ENCODE measurements at places on chromosomes 13 and 19. TPM values are rescaled to one million over a fixed set of nuclear protein-coding genes. Genes with fewer than 3 reads are reported as not detected.

DNA sequence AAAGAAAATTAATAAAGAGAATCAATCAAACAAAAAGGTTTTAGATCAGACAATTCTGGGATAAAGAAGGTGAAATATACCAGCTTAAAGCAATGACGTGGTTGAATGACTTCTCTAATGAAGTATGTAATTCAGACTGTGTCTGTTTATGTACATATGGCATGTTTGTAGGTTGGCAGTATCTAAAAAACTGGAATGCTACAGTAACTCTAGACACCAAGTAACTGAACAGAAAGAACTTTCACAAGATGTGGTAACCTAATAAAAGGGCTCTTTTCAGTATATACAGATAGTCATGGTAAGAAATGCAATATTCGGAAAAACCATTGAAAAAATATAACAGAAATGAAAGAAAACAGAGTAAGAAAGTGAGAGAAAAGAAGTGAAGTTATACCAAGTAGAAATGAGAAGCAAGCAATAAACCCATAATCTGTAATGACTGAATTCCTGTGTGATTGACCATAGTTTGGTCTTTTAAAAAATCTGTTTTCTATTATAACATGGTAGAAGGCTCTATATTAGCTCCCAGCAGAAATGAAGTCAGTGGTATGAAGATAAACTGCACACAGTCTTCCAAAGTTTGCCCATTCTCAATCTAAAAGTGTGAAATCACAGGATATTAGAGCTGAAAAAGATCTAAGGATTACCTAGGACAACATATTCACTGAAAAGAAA lies 31.4 kb downstream of the ELF1 start:
- no peak overlapping the region for H3K4me3 ChIP-seq
- H3K27ac ChIP-seq, result peak overlapping the region; percentile 19
- DNase-seq, result no peak
- H3K4me1 ChIP-seq, result peaks cover 27% of the 10 kb centered on the region
- H3K27me3 ChIP-seq, result no peaks in the 10 kb centered on the region
- peaks cover 2% of the 10 kb centered on the region for H3K36me3 ChIP-seq

DNA sequence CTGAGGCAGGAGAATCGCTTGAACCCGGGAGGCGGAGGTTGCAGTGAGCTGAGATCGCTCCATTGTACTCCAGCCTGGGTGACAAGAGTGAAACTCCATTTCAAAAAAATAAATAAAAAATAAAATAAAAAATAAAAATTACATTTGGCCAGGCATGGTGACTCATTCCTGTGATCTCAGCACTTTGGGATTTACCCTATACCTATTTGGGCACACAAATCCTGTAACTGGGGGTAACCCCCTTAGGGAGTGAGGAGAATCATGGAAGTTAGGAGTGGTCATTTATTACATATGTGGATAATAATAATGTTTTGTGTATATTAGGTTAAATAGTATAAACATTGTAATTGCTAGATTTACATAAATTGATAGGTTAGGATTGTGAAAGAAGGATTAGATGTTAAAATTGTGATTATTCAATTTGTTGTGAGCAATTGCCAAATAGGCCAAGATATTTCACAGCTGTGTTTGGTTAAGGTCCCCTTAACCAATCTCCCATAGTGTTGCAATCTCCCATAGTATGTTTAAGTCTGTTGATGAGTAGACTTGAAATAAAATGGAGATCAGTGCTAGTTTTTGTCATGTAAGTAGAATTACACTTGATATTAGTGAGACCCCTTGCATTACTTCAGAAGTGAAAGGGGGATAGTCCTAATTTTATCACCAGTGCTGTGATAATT lies 30.7 kb downstream of the ZNF844 start:
- no peak for DNase-seq
- H3K36me3 ChIP-seq, result peaks cover 15% of the 10 kb centered on the region
- peaks cover 7% of the 10 kb centered on the region for H3K27me3 ChIP-seq
- no peak overlapping the region for H3K4me3 ChIP-seq

GRCh38 chr19:447816-448560 lies 12.8 kb downstream of the SHC2 start:
- no peak for DNase-seq
- H3K27me3 ChIP-seq, result no peaks in the 10 kb centered on the region
- H3K27ac ChIP-seq, result no peak overlapping the region

DNA sequence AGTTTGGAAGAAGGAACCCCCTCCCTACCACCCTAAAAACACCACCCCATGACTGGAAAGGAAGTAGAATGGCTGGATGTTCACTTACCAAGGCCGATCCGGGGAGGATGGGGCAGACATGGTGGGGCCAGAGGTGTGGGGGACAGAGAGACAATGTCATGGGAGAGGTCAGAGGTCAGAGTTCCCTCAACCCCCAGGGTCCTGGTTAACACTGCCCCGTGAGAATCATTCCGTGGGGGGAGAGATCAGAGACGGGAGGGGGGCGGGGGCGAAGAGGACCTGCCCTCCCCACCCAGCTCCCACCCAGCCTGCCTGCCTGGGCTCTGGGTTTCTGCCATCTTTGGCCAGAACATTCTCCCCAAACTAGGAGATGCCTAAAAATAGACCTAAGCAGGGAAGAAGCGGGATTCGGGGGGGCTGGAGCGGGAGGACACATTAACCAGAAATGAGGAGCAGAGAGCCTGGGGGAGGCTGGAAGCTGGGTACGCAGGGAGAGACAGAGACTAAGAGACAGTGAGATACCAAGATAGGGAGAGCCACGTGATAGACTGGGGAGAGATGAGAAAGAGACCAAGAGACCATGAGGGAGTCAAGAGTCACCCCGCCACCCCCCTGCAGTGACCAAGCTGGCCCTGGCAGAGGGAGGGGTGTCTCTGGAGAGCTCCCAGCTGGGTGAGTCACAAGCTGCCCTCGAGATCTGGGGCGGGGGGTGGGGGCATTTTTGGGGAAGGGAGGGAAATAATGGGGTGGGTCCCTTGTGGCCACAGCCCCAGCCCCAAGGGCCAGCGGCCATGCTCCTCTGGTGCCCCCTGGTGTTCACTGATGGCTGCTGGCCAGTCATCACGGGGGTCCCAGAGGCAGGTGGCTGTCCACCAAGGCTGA lies 6.1 kb upstream of the KANK2 start:
- H3K27me3 ChIP-seq, result peaks cover 24% of the 10 kb centered on the region
- H3K27ac ChIP-seq, result no peak overlapping the region
- H3K4me1 ChIP-seq, result peaks cover 9% of the 10 kb centered on the region
- no peaks in the 10 kb centered on the region for H3K36me3 ChIP-seq
- no peak overlapping the region for H3K4me3 ChIP-seq

NXNL1 gene
- total RNA-seq, result not detected

GIPC3 gene
- 3.5 TPM for total RNA-seq

DCLK1 gene
- not detected for total RNA-seq

RNF113B gene
- not detected for total RNA-seq

VN1R4 gene
- total RNA-seq, result not detected

KIRREL2 gene
- total RNA-seq, result 0.96 TPM
